ENCODE measurements at places on chromosomes 5 and 9.

DNA sequence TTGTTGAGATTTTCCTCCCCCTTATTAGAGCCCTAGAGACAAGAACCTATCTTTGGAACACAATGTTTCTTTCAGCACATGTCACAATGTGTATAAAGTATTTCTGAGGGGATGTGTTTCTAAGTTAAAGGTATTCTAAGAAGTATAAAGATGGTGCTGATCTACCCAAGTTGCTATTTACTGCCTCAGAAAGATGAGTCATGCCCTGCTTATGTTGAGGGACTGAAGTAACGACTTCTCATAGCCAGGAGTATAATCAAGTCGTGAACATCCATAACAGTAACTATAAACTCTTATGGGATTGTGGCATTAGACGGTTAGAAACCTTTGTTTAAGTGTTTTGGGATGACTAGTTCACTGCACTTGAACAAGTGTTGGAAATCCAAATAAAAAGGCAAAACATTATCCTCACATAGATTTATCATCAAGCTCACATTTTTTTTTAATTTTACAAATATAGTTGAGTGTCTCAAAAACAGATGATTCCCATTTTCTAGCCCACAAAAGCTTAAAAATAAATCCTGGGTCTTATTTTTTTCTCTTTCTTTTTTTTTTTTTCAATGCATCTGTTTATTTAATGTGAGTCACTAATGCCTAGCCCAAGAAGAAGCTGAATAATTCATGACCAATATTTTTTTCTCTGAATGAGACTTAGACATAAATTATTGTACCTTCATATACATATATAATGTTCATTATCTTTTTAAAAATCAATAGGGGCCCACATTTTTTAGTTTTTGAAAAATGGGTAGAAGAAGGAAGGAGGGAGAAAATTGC lies 12.2 kb upstream of the TMEM252 start:
- no peak for DNase-seq

- no peak for DNase-seq
Measured at GRCh38 chr5:40733434-40733833, 22.3 kb downstream of the TTC33 start.

GRCh38 chr9:133884907-133885744 lies 107.0 kb downstream of the VAV2 start:
- no peak for DNase-seq

DNA sequence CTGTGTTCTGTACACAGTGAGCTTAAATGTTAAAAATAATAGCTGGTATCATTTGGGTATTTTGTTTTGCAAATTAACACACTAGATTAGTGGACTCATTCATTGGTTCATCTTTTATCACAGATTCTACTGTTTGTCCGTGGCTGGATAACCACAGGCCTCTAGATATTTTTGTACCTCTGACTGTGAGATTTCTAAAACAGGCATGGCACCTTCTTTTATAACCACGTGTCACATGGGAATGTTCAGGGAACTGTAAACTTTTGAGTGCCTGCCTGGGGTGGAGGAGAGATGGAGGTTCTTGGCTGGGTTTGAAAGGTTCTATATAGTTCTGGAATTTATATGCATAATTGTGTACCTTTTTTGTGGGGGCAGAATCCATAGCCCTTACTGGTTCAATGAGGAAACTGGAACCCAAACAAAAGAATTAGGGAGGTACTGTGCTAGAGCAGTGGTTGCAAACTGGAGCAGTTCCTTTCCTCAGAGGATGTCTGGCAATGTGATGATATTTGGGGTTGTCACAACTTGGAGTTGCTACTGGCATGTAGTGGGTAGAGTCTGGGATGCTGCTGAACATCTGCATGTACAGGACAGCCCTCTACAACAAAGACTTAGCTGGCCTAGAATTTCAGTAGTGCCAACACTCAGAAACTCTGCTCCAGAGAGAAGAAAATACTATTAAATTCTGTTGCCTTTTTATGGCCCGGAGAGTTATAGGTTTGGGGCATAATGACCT lies 16.9 kb downstream of the TLE4 start:
- DNase-seq = no peak

- no peak for DNase-seq
Measured at GRCh38 chr9:90909225-90909624, 107.6 kb downstream of the SYK start.

DNA sequence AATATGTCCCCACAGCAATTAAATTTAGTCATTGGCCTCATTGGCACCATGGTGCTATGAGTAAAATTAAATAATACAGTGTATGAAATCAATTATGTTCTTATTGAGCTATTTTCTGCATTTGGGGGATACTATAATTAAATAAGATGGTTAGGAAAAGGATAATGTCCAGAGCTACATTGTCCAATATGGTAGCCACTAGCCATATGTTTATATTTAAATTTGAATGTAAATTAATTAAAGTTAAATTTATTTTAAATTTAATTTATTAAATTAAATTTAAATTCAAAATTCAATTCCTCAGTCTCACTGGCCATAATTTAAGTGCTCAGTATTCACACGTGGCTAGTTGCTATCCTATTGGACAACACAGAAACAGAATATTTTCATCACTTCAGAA lies 115.7 kb downstream of the SPATA31D1 start:
- no peak for DNase-seq

GRCh38 chr5:88377705-88378656 lies 109.3 kb upstream of the TMEM161B start:
- DNase-seq = no peak

DNA sequence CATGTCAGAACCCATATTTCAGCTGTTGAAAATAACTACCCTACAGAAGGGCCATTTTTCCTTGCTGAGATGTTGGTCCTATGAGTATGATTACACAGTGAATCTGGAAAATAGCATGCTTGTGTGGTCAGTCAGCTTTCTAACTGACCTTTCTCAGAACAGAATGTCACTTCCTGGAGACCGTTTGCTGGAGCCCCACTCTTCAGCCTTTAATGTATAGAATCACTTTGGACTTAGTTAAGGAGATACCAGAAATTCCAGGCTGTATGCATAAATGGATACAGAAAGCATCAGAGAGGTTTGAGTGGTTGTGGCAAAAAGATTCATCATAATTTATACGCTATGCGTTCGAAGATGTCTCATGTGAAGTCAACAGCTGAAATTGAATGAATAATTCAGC lies 488.1 kb downstream of the EBF1 start:
- no peak for DNase-seq

DNA sequence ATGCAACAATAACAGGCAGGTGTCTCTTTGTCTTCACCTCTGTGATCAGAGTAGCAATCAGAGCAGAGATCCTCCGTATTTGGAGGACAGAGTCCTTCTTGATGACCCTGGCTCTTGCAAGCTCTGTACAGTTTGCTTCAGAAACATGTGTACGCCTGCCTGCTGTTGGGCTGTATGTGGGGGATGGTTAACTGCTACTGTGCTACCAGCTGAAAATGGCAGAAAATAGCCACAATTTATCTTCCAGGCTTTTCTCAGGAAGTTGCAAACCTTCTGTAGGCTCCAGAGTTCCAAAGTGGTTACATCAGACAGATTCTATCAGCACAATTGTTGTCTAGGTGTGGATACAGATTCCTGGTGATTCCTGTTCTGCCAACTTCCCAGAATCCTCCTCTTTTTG lies 35.5 kb downstream of the DDX46 start:
- no peak for DNase-seq

DNA sequence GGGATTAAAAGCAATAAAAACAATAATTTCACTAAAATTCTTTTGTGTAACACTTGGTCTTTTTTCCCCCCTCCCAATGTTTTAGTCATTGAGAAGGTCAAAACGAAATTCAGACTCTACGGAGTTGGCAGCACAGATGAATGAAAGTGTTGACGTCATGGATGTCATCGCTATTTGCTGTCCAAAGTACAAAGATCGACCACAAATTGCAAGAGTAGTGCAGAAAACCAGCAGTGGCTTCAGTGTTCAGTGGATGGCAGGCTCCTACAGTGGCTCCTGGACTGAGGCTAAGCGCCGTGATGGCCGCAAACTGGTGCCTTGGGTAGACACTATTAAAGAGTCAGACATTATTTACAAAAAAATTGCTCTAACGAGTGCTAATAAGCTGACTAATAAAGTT lies 184.7 kb downstream of the CPLANE1 start:
- DNase-seq = no peak

GRCh38 chr5:35440409-35440808 lies 177.3 kb upstream of the SPEF2 start:
- DNase-seq = no peak

GRCh38 chr5:159639590-159639989 lies 276.7 kb upstream of the ADRA1B start:
- DNase-seq = no peak

DNA sequence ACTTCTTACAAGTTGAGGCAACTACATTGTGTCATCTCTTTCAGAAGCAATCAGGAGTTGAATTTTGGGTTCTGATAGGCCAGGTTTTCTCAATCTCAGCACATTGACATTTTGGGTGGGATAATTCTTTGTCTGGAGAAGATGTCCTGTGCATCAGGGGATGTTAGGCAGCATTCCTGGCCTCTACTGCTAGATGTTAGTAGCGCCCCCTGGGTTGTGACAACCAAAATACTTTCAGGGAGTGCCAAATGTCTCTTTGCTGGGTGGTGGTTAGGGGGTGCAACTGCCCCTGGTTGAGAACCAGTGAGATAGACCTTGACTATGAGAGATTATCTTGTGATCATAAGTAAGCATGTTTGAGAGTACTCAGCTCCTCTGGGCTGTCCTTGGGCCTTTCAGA lies 164.3 kb upstream of the KLF9 start:
- no peak for DNase-seq

- DNase-seq = no peak
Measured at GRCh38 chr5:60522292-60522905, 177.6 kb downstream of the DEPDC1B start.

DNA sequence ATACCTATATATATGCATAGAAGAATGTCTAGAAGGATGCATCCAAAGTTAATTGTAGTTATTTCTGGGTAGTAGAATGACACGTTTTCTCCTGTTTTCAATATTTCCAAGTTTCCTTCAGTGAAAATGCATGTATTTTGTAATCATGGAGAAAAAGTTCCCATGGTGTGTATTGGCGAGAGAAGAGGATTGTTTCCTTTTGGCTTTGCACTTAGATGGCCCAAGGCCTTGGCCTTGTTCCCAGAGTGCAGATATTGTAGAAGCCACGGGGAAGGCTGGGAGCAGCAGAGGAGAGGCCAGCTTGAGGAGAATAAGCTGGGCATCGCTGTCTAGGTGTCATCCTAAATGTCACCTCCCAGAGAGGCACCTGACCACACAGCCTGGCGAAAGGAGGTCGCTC lies 44.0 kb downstream of the IRF1 start:
- DNase-seq = no peak

- no peak for DNase-seq
Measured at GRCh38 chr5:82314964-82315758, 37.0 kb upstream of the RPS23 start.

GRCh38 chr5:119078071-119078846 lies 7.4 kb downstream of the DMXL1 start:
- DNase-seq = no peak

DNA sequence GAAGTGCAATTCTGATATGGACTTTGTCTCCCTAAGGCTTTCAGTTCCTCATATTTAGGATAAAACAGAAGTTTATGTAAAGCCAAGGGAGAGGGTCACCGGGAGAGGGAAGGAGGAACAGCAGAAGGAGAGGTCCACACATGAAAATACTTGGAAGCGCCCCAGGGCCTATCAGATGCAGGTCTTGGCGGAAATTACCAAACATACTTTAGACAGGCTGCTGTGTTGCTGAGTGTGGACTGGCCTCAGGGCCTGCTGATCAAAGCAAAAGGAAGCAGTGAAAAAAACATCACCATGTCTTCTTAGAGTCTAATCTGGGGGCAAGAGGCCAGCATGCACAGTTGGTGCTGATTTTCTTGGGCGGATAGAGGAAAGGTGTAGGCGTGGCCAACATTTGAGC lies 14.1 kb upstream of the NTRK2 start:
- DNase-seq = no peak

DNA sequence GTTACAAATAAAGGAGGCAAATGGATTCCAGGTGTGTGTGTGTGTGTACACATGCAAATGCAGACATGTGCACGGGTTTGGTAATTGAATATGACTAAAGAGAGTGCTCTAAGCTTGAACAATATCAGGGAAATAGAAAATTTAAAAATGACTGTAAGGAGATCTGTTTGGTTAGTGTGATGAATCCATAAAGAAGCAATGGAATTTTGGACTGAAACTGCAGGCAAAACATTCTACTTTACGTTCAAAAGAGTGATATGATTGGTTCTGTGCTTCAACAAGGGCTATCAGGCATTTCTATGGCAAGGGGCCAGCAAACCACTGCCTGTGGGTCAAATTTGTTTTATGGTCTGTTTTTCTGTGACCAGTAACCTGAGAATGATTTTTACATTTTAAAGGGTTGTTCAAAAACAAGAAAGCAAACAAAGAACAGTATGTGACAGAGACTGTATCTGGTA lies 332.8 kb upstream of the KLF9 start:
- DNase-seq = no peak

DNA sequence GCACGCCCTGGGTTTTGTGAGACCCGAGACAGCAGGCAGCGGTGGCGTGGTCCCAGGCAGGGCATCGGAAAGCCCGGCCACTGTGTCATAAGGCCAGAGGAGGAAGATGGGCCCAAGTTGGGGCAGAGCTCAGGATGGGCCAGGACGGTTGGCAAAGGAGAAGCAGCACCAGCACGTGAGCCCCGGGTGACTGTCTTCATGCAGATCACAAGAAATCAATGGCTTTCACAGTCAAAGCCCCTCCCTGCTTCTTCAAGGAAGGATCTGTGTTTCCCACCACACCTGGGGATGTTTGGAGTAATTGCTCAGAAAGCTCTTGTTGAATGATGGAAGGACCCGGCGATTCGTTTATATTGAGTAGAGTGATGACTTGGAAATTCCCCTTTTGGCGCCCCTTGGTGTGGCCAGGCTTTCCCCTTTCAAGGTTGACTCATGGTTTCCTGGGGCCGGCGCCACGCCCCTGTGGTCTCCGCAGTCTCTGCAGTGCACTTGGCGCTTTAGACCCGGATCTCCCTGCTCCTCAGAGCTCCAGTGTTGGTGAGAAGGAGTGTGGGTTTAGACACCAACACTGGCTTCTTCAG lies 52.1 kb downstream of the IL31RA start:
- DNase-seq = peak; percentile 43

DNA sequence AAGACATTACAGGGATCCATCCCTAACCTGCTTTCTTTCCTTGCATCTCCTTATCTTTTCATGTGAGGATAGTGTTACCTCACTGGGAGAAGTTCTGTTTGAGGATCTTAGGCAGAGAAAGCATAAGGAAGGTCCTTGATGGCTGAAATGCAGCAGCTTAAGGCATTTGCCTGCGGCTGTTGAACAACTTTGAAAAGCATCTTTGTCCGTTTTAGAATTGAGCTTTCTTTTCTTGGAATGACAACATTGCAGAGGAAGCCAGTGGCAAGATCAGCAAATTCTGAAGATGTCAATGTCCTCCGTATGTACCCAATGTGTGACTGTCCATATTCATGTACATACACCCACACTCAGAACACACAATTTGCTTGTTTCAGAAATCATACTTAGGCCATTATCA lies 436.2 kb downstream of the GABRG2 start:
- DNase-seq = no peak

GRCh38 chr9:132531710-132532570 lies 50.5 kb upstream of the BARHL1 start:
- no peak for DNase-seq
